ENCODE measurements at places on chromosomes 6 and 20.

- DNase-seq: no peak
Observed at GRCh38 chr6:33992191-33992590, 153.7 kb downstream of the GRM4 start.

- DNase-seq: no peak
Observed at GRCh38 chr6:93177918-93178317, 241.4 kb downstream of the EPHA7 start.

- DNase-seq: no peak
Observed at GRCh38 chr20:42714298-42715141, 475.2 kb downstream of the PTPRT start.

DNA sequence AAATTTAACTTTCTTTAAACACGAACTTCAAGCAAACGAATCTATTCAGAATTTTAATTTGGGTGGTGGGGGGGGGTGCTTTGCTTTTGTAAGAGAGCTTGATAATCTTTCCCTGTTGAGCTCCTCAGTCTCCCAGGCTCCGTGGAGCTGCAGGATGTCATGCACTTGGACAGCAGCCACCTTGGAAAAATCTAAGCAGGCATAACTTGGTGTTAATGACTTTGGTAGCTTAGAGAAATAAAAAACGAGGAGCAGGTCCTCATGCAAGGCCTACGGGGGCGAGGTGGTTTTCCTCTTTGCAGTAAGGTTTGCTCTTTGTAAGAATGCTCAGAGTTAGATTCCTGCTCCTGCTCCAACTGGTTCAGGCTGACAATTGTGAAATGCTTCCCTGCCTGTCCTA is 102.3 kb downstream of the EDN1 start:
- no peak for DNase-seq

DNA sequence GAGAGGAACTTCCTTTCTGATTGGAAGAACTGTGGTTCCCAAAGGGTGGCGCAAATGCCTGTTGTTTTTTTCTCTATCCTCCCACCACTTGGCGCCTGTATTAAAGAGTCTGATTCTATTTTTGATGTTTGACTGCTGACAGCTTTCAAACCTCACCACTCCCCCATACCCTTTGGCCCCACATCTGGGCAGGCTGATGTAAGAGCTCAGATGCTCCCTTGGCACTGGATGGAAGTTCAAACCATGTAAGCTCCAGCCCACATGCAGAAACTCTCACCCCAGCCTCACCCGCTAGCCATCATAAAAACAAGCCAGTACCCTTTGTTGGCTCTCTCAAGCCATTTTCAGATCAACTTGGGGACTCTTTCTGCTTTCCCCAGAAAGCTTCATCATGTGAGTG is 20.0 kb upstream of the TMEM14A start:
- DNase-seq: no peak

DNA sequence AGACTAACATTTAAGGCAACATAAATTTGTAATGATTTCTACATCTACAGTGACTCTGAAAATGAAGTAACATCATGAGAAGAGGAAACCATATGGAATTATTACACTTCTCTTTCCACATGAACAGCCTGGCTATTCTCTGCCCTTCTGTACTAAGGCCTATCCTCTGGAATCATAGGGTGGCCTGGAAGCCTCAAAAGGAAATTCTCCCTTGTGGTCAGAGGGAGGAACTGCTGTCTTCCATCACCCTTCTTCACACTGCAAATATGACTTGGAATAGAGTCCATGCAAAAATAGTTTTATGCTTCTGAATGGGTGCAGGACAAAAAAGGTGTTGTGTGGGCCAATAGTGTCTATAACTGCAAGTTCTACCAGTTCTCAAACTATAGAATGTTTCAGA is 44.6 kb upstream of the SH3BGRL2 start:
- DNase-seq: no peak

- no peak for DNase-seq
Observed at GRCh38 chr20:9440892-9441291, 73.5 kb upstream of the LAMP5 start.

GRCh38 chr20:52179331-52180179 is 12.0 kb downstream of the ZFP64 start:
- DNase-seq: no peak

DNA sequence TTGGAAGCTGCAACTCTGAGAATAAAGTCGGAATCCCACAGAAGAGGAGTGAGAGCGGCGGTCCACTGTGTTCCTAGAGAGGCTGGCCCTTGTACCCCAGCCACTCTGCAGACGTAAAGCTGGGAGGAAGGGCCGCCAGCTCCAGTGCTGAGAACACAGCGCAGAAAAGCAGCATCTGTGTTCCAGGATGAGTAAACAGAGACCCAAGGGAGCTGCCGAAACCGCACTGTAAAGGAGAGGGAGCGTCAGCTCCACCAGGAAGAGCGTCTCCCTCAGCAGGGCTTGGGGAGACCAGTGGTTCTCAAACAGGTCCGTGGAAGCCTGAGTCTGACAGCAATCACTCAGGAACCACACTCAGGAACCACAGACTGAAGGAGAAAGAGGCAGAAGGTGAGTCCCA is 134.0 kb downstream of the WDR27 start:
- DNase-seq: no peak

GRCh38 chr20:437787-438486 is 24.4 kb downstream of the TBC1D20 start:
- no peak for DNase-seq
